ENCODE measurements at places on chromosomes 11 and 22.

GRCh38 chr22:25627271-25627852 is 62.9 kb downstream of the GRK3 start:
- no peak for DNase-seq

DNA sequence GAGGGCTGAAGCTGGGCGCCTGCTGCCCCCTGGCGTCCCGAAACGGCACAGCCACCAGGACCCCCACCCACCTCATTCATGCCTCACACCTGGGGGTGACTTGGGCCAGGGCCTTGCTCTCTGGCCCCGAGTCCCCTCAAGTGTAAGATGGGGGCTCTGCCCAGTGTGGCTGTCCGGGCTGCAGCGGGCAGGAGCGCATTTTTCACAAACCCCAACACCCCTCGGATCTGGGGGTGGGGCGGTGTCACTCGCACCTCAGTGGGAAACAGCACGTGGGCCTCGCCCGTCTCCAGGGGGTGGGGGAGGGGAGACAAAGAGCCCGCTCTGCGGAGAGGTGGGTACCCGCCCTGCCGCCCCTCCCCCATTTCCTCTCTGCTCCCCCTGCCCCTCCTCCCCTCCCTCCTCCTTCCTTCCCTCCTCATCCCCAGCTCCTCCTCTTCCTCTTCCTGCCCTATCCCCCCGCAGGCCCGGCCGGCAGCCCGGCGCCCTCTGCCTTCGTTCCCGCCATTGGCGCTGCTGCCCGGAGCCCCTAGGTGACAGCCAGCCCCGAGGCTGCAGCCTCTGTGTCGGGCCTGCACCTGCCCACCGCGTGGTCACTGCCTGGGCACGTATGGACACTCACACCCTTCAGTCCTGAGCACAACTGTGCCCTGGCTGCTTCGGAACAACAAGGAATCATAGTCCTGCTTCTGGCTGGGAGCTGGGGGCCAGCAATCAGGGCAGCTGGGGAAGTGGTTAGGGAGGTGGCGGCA is 6.8 kb upstream of the CDKN1C start:
- no peak for DNase-seq

DNA sequence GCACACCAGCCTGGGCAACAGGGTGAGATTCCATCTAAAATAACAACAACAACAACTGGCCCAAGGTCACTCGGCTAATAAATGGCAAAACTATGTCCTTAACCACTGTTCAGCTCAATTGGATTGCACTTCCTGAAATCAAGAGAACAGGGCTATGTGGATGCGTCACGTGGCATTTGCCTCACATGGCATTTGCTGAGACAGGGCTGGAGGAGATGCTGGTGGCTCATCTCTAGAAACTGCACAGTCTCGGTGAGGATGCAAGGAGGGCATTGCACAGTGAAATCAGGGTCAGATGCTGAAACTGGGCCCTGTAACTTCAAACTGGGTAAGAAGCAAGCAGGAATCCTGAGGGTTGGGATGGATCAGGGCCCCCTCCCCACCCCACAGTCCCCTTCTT is 171.9 kb downstream of the BUD13 start:
- no peak for DNase-seq

GRCh38 chr11:18111005-18111404 is 5.1 kb upstream of the SAAL1 start:
- DNase-seq: no peak

DNA sequence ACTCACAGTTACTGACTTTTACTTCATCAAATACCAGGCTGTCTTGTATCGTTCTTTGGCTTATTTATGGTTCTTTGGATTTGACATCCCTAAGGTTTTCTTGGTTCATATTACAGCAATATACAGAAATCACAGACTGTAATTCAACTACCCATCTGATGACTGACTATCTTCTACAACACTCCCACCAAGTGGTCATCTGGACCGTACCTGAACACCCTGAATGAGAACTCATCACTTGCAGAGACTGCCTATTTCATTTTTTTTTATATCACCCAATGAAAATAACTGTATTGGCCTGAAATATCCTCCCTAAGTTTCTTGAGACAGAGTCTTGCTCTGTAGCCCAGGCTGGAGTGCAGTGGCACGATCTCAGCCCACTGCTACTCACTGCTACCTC is 9.5 kb upstream of the UPB1 start:
- no peak for DNase-seq

DNA sequence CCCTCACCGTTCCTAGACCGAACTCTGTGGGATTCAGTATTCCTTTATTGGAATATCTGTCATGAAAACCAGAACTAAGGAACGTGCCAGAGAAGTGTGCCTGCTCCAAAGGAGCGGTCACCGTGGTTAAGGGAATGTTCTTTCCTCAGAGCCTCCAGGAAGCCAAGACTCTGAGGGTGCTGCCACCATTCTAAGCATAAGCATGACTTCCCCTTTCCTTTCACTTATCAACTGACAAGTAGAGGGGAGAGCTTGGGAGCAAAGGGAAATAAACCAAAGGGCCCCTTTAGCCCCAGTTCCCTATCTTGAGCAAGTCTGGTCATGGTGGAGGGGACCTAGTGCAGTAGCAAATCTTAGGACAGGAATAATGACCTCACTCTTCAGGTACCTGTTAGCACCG is 26.8 kb downstream of the CTR9 start:
- DNase-seq: no peak

GRCh38 chr11:122815900-122816299 is 22.4 kb upstream of the CRTAM start:
- DNase-seq: no peak
